Renal cortex interstitium (tissue), 15 donors: ENCODE measurements at places on chromosomes 7 and 10.

- DNase-seq, result no peak
These were observed 69.1 kb downstream of the ICA1 start for GRCh38 chr7:8192897-8193296.

DNA sequence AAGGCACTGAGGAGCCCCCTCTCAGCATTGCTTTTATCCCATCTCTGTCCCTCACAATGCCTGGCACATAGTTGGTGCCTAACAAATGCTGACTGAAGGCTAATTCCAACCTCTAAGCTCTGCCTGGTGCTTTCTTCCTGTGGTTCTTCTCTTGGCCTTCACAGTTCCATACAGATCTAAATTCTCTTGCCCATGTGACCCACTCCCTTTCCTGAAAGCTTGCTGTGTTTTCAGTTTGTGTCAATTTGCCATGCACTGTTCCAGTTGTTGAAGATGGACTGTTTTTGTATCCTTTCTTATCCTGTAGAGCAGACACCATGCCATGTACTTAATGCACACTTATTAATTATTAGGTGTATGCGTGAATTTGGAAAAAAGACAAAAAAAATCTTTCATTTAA is 9.2 kb downstream of the TBXAS1 start:
- DNase-seq, result no peak

DNA sequence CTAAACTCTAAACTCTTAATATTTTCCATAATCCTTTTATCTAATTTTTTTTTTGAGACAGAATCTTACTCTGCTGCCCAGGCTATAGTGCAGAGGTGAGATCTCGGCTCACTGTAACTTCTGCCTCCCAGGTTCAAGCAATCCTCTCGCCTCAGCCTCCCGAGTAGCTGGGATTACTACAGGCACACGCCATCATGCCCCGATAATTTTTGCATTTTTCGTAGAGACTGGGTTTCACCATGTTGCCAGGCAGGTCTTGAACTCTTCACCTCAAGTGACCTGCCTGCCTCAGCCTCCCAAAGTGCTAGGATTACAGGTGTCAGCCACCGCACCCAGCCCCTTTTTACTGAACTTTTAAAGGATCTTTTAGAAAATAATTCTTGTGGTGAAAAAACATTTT is 110.2 kb upstream of the PHF14 start:
- DNase-seq, result no peak

DNA sequence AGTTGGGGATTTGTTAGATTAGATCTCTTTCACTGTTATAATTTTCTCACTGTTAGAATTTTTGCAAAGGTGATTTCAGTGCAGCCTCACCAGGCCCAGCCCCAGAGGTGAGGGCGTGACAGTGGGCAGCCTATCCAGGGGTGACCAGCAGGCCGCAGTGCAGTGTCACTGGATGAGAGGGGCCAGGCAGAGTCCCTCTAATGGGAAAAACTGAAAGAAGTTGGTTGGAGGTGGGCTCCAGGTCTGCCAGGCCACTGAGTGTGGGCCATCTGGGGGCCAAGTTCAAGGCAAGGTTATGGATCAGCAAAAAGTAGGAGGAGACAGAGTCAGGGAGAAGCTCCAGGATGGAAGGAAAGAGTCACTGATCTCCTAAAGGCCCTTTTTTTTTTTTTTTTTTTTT is 90.5 kb upstream of the SDK1 start:
- no peak for DNase-seq

GRCh38 chr10:3006093-3006492 is 61.3 kb upstream of the PFKP start:
- no peak for DNase-seq

- DNase-seq, result no peak
These were observed 182.8 kb downstream of the ZWINT start for GRCh38 chr10:56178210-56178609.

DNA sequence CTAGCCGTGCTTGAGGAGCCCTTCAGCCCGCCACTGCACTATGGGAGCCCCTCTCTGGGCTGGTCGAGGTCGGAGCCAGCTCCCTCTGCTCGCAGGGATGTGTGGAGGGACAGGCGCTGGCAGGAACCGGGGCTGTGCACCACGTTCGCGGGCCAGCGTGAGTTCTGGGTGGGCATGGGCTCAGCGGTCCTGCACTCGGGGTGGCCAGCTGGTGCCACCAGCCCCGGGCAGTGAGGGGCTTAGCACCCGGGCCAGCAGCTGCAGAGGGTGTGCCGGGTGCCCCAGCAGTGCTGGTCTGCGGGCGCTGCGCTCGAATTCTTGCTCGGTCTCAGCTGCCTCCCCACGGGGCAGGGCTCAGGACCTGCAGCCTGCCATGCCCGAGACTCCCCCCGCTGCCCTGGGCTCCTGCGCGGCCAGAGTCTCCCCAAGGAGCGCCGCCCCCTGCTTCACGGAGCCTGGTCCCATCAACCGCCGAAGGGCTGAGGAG is 90.8 kb upstream of the NRG3 start:
- DNase-seq, result no peak

DNA sequence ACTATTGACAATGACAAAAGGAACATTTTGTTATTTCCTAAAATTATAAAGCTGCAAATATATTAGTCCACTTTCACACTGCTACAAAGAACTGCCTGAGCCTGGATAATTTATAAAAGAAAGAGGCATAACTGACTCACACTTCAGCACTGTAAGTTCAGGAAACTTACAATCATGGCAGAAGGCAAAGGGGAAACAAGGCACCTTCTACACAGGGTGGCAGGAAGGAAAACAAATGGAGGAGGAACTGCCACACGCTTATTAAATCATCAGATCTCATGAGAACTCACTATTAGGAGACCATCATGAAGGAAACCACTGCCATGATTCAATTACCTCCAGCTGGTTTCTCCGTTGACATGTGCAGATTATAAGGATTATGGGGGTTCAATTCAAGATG is 203.1 kb downstream of the TPK1 start:
- DNase-seq, result no peak

DNA sequence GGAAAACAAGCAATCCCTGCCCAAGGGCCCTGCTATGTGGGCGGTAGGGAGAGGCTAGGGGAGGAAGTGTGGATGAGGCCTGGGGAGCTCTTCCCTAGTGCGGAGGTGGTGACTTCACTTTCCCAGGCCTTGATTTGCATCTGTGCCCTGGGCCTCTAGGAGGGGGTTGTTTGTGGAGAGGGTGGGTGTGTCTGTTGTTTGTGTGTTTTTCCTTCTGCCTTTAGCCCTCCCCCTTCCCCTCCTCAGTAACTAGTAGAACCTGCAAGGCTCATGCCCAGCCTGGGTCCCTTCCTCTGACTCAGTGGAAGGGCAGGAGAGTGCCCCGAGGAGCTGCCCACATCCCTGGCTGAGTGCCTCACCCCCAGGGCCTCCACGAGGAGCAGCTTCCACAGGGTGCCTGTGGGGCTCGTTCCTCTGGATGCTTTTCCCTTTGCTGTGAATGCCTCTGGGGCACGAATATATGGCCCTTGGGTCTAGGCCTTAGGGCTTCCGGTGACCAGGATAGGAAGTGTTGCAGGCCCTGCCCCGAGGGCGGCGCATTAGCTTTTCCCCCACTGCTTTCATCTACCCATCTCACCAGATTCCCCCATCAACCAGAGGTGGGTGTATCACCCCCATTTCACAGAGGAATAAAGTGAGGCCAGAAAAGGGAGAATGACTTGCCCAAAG is 89.4 kb upstream of the DUSP5 start:
- no peak for DNase-seq

DNA sequence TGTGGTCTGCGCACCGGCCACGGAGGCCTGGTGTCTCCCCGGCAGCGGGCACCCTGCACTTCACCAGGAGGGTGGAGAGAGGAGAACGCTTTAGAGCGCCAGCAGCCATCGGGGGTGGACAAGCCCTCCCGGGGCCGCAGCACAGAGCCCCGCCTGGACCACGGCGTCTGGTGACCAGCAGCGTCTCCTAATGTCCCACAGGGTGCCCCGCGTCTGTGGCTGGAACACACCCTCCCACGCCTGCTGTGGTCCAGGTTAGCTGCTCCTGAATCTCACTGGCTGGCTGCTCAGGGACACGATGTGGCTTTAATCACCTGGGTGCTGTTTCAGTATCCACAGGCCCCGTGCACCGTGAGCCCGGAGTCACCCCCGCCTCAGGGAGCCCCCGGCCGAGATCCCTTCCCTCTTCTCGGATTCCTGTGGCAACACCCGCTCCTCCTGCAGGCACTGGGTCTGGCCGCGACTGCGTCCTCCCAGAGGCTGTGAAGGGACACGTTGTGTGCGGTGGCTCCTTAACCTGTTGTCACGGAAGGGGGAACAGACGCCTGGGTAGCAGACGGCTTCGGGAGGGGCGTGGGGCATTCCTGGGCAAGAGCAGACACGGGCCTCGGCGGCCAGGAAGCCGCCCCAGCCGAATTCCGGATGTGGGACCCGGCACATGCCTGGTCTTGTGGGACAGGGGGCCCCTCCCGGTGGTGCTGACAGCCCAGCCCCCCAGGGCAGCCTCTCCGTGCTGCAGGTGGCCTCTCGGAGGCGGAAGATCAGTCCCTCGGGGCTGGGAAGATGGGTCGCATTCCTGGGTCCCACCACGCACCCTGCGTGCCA is 78.9 kb downstream of the FOXL3 start:
- DNase-seq, result no peak

DNA sequence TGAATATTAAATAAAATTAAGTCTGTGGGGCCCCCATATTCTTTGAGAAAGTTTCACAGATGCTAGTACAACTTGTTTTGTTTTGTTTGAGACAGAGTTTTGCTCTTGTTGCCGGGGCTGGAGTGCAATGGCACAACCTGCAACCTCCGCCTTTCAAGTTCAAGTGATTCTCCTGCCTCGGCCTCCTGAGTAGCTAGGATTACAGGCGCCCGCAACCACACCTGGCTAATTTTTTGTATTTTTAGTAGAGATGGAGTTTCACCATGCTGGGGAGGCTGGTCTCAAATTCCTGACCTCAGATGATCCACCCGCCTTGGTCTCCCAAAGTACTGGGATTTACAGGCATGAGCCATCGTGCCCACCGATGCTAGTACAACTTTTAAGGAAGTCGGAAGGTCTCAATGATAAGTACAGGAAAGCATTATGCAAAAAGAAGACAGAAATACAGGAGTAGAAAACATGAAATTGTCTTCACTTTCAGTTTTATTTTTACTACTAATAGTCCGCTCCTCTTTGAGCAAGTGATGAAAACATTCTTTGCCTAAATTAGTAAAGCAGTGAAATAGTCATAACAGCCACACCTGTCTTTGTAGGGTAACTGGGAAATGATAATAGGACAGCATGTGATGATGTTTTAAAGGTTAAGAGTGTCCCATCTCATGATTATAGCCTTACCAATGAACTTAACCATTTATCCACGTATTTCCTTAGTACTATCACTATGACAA is 147.5 kb downstream of the SEMA3D start:
- DNase-seq, result no peak

GRCh38 chr10:89120931-89121763 is 86.0 kb downstream of the CH25H start:
- no peak for DNase-seq

GRCh38 chr7:145584401-145584800 is 532.2 kb upstream of the CNTNAP2 start:
- DNase-seq, result no peak

GRCh38 chr7:127557803-127558202 is 27.6 kb downstream of the GCC1 start:
- DNase-seq, result no peak

DNA sequence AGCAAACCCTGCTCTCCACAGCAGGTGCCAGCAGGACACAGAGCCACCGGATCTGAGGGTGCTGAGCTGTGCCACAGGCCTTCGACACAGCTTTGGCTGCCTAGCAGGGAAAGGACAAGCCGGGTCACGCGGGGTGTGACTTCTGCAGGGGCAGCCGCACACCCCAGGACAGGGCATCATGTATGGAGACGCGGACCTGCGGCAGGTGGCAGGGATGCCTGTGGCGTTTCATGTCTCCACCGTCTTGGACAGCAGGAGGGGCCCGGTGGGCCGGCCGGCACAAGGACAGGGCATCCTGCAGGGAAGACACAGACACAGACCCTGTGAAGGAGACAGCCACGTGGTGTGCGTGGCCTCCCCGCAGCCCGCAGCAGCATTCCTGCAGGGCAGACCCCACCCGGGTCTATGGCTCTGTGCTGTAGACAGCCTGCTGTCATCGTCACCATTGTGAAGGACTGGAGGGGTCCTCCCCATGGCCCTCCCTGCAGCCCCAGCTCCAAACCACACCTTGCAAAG is 109.2 kb downstream of the PDGFA start:
- DNase-seq, result no peak

DNA sequence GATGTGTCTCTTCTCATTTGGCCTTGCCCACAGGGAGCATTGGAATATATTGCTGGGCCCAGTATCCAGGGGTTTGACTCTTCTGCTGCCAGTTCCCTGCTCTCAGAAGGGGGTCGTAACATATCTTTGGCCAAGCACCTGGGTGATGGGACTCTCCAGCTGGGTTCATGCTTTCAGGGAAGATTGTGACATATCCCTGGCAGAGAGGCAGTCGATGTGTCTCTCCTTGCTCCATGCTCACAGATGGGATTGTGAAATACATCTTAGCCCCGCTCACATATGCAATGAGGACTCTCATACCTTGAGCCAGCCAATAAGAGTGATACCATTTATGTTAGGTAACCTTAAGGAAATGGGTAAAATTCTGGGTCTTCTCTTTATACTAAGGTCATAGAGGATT is 39.2 kb upstream of the ZNF680 start:
- DNase-seq, result no peak

- no peak for DNase-seq
These were observed 3.2 kb downstream of the INSIG1 start for GRCh38 chr7:155300641-155301452.

DNA sequence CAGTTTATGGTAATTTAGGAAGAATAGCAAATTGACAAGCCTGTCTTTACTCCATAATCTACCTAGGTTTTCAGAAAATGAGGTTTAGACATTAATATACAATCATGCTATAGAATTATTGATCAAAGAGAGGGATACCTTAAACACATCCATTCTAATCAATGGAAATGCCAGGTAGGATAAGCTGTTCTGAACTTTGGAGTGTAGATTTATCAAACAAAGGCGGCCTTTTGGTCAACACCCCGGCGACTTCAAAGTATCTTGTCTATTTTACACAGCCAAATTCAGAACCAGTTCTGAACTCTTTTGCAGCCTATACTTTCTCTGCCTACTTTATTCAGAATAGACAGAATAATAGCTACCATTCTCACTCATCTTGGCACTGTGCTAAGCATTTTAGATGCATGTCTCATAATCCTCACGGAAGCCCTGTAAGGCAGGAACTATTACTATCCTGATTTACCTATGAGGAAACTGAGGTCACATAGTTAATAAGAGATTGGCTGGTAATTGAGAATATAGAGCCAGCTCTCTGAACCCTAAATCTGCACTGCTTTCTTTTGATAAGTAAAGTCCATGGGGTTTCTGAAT is 641.9 kb upstream of the LRRTM3 start:
- no peak for DNase-seq

DNA sequence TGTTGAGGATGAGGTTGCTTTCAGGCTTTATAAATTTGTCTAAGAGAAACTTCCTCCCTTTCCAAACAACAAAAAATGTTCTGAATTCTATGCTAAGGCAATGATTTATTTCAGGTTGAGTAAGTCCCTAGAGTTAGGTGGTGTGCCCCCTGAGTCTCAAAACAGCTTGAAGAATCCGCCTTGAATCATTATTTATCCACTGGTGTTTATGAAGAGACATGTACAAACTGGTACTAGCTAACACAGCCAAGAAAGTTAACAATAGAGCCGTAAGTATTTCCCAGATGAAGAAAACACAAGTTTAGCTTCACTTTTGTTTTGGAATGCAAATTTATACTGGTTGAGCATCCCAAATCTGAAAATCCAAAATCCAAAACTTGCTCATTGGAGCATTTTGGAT is 66.2 kb upstream of the SRPK2 start:
- DNase-seq, result no peak

- no peak for DNase-seq
These were observed 35.2 kb upstream of the BMPER start for GRCh38 chr7:33870120-33870519.

GRCh38 chr7:140022582-140023211 is 40.1 kb downstream of the PARP12 start:
- DNase-seq, result no peak
